Activated CD4-positive, alpha-beta T cell treated with anti-CD3 and anti-CD28 coated beads for 24 hours (primary cell): ENCODE measurements at places on chromosomes 4 and X.

- DNase-seq: no peak
These were observed 25.6 kb downstream of the KDM6A start for GRCh38 chrX:44898411-44899221.

DNA sequence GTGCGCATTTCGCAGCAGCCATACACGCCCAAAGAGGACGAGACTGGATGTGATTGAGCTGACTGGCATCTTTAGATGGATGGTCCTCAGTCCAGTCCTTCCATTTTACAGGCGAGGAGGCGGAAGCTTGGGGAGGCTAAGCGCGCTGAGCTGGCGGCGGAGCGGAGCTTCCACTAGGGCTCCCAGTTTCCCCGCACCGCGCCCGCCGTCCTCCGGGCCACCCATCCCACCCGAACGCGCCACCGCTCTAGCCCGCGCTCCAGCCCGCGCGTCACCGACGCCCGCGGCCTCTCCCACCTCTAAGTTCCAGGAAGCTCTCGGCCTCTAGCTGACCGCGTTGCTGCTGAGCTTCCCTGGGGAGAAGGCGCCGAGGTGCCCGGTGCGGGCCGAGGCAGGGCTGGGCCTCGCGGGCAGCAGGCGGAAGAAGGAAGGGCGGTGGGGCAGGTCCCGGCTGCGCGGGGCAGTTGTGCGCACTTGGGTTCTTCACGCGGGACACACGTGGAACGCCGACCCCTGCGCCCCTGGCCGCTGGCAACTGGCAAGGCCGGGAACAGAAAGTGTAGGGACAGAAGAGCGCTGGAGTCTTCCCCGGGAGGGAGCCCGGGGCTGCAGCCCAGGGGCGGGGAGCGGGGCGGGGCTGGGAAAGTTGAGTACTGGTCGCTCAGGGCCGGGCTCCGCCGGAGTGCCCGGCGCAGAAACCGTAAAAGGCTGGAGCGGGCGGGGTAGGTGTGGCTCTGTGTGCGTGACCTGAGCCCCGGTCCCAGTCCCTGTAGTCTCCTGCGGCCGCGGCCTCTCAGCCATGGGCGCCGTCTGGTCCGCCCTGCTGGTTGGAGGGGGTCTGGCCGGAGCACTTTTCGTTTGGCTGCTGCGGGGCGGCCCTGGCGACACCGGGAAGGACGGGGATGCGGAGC lies at the start of gene STBD1:
TSS of gene STBD1 (plus strand) at position 763 of the 911 bp plus-strand sequence. CDS start at position 800, 37 bp downstream.
- peak; percentile 8 for DNase-seq

DNA sequence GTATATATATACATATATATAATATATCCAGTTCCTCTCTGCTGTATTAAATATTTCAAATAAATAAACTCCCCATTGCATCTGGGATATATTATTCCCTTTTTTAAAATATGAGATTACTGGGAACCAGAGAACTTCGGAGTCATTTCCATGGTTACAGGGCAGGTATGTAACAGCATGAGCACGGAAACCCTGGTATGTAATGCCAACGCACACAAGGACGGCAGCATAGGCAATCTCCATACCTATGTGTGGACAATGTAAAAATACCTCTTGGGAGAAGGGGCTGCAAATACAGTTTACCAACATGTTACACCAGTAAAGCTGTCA lies 62.8 kb downstream of the NUDT10 start:
- no peak for DNase-seq

DNA sequence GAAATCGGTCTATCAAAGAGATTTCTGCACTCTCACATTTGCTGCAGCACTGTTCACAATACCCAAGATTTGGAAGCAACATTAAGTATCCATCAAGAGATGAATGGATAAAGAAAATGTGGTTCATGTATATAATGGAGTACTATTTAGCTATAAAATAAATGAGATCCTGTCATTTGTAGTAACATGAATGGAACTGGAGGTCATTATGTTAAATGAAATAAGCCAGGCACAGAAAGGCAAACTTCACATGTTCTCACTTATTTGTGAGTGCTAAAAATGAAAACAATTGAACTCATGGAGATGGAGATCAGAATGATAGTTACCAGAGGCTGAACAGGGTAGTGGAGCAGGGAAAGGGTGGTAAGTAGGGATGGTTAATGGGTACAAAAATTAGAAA lies 17.0 kb upstream of the PROM1 start:
- no peak for DNase-seq

- no peak for DNase-seq
These were observed 124.7 kb upstream of the CPEB2 start for GRCh38 chr4:14877246-14878225.

DNA sequence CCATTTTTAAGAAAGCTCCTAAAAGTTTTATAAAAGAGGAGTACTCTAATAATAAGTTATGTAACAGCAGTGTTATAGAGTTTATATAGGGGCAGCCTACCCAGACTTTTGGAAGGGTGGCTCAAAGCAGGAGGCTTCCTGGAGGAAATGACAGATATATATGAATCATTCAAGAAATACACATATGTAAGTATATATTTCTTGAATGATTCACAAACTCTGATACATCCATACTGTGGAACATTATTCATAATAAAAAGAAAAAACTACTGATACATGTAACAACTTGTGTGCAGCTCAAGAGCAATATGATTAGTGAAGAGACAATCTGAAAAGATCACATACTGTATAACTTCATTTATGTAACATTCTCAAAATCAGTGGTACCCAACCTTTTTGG lies 166.2 kb downstream of the WDFY3 start:
- no peak for DNase-seq

- no peak for DNase-seq
These were observed 738.2 kb downstream of the ADGRL3 start for GRCh38 chr4:61938250-61938846.

DNA sequence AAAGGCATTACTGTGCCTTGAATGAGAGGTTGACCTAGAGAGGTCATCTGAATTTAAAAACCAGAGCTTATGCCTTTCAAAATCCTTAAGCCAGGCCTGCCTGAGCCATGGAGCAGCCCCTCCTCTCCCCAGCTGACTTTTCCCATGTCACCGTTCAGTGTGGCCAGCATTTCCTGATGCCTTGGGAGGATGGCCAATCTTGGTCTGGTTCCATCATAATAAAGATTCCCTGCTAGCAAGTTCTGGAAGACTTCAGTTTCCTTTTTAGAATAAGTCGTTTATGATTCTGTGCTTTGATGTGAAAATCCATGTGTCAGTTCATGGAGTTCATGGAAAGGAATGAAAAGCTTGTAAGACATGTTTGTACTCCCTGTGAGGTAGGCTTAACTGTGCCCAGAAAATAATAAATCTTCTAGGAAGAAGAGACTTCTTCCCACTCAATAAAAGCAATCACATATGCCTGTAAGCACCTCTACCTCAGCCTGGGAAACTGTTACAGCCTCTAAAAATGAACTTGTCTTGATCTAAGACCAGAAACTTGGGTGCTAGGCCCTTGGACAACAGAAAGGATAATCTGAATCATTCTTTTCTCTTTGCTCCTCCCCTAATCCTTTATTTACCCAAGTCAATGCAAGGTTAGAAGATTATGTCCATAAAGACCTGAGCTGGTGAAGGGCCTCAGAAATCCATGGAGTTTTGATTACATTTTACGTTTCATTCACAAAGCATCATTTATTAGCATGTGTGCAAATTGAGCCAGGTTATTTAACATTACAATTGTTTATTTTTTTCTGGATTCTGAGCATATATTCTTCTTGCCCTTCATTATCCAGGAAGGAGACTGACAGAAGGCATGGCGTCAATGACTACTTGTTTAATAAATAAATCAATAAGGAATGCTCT lies 84.0 kb upstream of the TBC1D9 start:
- DNase-seq: no peak

DNA sequence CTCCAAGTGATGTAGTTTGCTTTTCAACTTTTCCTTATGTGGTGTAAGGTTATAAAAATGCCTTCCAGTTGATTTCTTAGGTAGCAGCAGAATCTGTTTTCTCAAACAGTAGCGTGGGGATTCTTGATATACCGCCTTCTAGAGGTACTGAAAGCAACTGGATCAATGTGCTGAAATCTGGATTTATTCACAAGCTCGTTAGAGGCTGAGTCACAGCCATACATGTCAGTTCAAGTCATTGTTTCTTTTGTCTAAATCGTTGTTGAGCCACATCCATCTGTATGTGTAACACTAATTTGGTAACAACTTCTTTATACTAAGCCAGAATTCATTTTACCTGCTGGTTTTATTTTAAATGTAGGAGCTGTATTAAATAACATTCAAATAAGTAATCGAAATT lies 200.0 kb upstream of the MAD2L1 start:
- no peak for DNase-seq

GRCh38 chrX:20620306-20620705 lies 353.6 kb upstream of the RPS6KA3 start:
- no peak for DNase-seq

DNA sequence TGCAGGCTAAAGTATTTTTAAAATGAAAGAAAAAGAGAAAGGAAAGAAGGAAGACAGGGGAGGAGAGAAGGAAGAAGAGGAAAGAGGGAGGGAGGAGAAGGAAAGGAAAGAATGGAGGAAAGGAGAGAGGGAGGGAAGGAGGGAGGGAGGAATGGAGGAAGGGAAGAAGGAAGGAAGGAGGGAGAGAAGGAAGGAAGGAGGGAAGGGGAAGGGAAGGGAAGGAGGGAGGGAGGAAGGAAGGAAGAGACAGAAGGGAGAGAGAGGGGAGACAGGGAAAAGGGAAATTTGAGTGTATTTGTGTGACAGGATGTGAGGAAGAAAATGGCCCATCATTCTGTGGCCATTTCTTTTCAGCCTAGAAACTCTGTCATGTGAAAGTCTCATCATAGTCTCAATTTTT lies 14.9 kb upstream of the PLAC1 start:
- no peak for DNase-seq

GRCh38 chrX:95063554-95063953 lies 1389.5 kb downstream of the FAM133A start:
- no peak for DNase-seq

GRCh38 chr4:48483006-48483776 lies at the start of gene SLC10A4:
TSS of gene SLC10A4 (plus strand) at chr4:48483343. CDS start at chr4:48483562, 219 bp downstream.
- no peak for DNase-seq

GRCh38 chrX:39308126-39308525 lies 506.9 kb downstream of the MID1IP1 start:
- DNase-seq: no peak

DNA sequence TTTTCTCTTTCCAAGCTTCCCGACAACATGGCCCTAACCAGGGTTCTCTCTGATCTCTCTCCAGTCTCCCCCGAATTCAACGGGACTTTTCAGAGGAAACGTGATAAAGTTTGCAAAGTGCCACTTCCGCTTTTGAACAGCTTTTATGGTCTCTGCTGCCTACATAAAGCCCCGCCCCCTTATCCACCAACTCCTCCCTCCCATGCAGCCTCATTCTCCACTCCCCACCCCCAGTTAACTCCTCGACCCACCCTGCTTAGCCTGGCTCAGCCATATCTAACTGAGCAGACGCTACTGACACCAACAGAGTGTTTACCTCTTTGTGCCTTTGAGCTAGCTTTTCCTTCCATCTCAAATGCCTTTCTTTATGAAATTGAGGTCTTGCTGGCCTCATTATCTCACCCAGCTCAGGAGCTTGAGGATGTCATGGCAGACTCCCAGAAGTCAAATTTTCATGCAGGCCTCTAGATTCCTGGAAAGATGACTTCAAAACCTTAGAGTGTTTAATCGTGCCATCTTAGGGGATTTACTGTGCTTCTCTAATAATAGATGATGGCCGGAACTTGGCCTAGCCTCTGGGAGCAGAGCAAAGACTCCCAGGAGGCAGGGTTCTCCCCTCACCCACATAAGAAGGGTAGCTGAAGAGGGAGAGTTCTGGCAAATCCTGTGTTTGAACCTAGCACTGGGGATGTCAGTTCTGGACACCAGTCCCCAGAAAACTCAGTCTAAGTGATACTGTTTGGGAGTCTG lies 606.0 kb downstream of the BCOR start:
- peak; percentile 30 for DNase-seq

- DNase-seq: no peak
These were observed 40.0 kb downstream of the ARSD start for GRCh38 chrX:2889045-2889605.

DNA sequence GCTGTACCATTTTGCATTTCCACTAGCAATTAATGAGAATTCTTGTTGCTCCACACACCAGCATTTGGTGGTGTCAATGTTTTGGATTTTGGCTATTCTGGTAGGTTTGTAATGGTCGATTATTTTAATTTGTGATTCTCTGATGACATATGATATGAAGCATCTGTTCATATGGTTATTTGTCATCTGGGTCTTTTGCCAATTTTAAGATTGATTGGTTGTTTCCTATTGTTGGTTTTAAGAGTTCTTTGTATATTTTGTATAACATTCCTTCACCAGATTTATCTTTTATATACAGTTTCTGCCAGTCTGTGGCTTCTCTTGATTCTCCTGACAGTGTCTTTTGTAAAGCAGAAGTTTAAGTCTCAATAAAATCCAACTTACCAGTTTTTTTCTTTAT lies 18.5 kb upstream of the BDH2 start:
- no peak for DNase-seq

GRCh38 chr4:19752599-19752998 lies 499.1 kb upstream of the SLIT2 start:
- no peak for DNase-seq

- DNase-seq: no peak
These were observed 4.1 kb downstream of the ENPEP start for GRCh38 chr4:110480031-110480549.

GRCh38 chr4:122787940-122788339 lies 38.7 kb upstream of the FGF2 start:
- DNase-seq: no peak

DNA sequence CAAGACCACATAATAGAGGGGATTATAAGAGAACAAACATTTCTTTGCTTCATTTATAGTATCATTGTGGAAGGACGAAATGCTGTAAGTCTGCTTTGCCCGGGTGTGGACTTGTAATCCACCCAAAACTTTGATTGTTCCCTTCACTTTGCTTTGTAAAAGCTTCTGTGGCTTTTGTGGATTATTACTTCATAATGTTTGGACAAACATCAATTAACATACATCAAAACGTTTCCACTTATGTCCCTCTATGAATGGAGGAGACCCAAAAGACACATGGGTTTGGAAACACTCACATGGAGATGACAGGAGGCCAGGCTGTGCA lies 415.4 kb downstream of the SPRY1 start:
- DNase-seq: no peak

- no peak for DNase-seq
These were observed 102.0 kb downstream of the CBR4 start for GRCh38 chr4:168908093-168908492.

- no peak for DNase-seq
These were observed 21.2 kb upstream of the IRAK1 start for GRCh38 chrX:154040863-154041262.

DNA sequence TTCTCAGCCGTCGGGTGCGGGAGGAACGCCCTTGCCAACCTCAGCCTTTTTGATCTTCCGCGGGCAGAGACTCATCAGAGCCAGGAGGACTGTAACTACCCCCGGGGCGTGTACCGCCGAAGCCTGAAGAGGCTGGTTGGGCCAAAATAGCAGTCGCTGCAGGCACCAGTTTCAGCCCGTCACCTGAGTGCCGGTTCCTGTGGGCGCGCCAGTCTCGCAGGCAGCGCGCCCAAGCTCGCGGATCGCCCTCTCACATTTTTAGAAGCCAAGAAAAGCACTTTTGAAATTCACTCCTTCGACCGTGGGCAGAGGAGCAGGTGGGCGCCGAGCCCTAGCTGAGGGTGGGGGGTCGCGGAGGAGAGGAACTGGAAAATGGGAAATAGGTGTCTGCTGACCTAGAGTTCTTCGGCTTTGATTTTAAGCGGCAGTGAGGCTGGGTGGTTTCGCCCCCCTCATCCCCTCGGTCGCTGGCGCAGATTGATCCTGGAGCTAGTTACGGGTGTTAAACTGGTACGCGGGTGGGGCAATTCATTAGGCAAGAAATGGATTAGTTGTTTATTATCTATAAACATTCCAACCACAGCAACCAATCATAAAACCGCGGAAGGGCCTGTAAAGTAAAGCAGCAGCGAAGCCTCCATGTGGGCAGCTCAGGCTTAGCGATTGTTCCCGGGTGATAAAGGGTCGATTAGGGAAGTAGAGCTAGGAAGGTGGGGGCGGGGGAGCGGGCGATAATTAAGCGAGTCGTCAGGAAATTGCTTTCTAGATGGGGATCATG lies 69.2 kb downstream of the FBXO8 start:
- no peak for DNase-seq
